Kidney epithelial cell (primary cell): ENCODE measurements at places on chromosomes 5 and 9. TPM values are rescaled to one million over a fixed set of nuclear protein-coding genes. Genes with fewer than 3 reads are reported as not detected.

Gene TMEM252
- not detected in 2 replicates for total RNA-seq

Gene DNM1
- total RNA-seq, result 16.2 and 20.5 TPM in 2 replicates

Gene IL13
- not detected in 2 replicates for total RNA-seq

Gene EIF4E1B
- total RNA-seq, result not detected in 2 replicates

Gene PCDHB3
- total RNA-seq, result 1.9 and 2.7 TPM in 2 replicates

Gene CNTNAP3B
- total RNA-seq, result 4.9 and 6.3 TPM in 2 replicates

Gene PCDHAC2
- total RNA-seq, result 0.48 and 0.92 TPM in 2 replicates

Gene C9orf50
- total RNA-seq, result not detected in 2 replicates

Gene CCDC192
- total RNA-seq, result not detected in 2 replicates

Gene SPATA9
- total RNA-seq, result not detected in 2 replicates

Gene FAM240B
- not detected in 2 replicates for total RNA-seq

GRCh38 chr5:178385496-178385890 lies 152.9 kb upstream of the PHYKPL start:
- DNase-seq, result peak; percentile 18

- peak; percentile 14 for DNase-seq
These were observed 151.8 kb downstream of the HSPA4 start for GRCh38 chr5:133203317-133204305.

- no peak for DNase-seq
These were observed 61.3 kb upstream of the MOCS2 start for GRCh38 chr5:53170746-53171349.

DNA sequence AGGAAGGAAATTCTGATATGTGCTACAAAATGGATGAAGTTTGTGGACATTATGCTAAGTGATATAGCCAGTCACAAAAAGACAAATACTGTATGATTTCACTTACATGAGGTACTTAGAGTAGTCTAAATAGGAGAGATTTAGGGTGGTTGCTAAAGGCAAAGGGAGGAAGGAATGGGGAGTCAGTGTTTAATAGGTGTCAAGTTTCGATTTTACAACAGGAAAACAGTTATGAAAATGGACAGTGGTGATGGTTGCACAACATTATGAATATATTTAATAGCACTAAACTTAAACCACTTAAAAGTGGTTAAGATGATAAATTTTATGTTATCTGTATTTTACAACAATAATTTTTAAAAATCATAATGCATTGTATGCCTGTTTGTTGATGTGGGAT lies 40.4 kb upstream of the ECM2 start:
- no peak for DNase-seq

DNA sequence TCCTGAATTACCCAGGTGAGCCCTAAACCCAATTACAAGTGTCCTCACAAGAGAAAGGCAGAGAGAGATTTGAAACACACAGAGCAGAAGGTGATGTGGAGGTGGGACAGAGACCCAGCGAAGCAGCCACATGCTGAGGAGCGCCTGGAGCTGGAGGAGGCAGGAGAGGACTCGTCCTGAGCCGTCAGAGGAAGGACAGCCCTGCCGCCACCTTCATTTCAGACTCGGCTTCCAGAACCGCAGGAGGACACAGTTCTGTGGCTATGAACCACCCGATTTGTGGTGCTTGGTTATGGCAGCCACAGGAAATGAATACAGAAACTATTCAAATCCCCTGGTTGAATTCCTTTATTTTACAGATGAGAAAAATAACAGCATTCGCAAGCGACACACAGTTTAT lies 16.4 kb upstream of the FBP1 start:
- DNase-seq, result no peak

DNA sequence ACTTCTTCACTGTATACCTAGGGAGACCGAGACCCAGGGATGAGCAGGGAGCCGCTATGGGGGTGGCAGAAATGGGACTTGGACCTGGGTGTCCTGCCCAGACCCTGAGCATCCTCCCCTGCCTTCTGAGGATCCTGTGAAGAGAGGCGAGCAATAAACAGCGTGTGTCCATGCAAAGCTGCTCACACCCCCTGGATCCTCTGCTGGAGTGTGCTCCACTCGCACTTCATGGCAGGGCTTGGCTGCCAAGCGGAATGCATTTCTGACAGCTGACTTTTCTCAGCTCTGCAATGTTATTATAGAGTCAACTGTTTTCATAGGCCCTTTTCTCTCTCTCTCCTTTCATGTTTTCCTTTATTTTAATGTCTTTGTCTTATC lies 31.0 kb upstream of the ALDH1B1 start:
- DNase-seq, result no peak

DNA sequence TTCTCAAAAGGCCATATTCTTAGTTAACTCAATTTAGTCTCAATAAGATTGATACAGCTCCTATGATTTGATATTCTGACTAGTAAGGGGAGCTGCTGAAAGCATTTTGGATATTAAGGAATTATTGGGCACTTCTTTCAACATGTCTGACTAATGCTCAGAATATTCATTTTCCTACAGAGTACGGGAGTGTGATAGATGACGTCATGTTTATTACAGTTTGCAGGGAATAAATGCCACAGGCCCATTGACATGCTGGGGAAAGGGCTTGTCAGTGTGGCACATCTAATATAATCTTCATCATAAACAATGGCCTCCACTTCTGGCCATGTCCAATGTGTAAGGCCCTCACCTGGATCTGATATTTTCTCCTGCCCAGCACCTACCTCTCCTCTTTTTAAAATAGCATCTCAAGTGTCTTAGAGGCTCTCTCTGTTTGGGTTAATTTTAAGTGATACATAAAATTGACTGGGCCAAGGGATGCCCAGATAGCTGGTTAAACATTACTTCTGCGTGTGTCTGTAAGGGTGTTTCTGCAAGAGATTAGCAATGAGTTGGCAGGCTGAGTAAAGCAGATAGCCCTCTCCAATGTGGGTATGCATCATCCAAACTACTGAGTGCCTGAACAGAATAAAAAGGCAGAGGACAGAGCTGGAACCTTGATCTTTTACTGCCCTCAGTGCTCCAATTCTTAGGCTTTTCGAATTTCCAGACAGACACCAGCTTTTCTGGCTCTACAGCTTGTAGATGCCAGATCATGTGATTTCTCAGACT lies 99.3 kb downstream of the SLC24A2 start:
- DNase-seq, result no peak

DNA sequence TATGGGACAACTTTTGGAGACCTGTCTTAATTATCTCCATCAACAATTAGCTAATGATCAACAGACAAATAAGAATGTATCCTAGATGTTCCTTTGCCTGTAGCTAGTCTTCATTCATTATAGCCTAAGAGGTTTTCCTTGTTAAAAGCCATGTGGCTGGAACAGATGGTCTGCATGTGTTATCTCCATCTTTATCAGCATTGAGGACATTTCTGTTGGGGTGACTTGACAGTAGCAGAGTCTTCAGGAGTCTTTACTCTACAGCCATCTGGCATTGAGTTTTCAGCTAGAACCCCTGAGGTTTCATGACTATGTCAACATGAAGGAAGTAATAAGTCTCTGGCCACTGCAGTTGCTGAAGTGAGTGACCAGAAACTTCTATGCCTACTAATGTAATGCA lies 106.6 kb upstream of the TLE4 start:
- no peak for DNase-seq

DNA sequence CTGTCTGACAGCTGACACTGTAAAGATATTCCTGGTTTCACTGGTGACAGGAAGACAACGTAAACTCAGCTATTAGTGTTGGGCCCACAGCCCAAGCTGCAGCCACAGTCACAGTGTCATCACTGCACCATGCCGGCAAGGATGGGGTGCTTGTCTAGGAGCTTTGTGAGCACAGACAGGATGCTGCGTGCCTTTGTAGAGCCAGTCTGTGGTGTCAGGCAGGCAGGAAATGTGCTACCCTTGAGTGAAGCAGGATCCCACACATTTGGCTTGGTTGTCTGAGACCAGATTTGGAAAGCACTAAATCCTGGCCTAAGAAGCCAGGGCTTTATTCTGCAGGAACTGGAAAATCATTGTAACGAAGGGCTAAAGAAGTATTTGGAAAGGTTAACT lies 121.6 kb upstream of the ADAMTS16 start:
- DNase-seq, result no peak

- DNase-seq, result no peak
These were observed 3.4 kb downstream of the DPH7 start for GRCh38 chr9:137575364-137575715.

- DNase-seq, result no peak
These were observed 6.9 kb upstream of the OTP start for GRCh38 chr5:77645158-77645994.

- no peak for DNase-seq
These were observed 21.1 kb downstream of the TRAF1 start for GRCh38 chr9:120905315-120906164.
